ENCODE measurements at places on chromosomes 3 and 15.

GRCh38 chr3:73504239-73504638 is 120.5 kb downstream of the PDZRN3 start:
- no peak for DNase-seq

GRCh38 chr3:131047582-131047981 is 20.9 kb downstream of the NEK11 start:
- DNase-seq = no peak

GRCh38 chr15:89140595-89140994 is 52.3 kb downstream of the ABHD2 start:
- DNase-seq = no peak

- no peak for DNase-seq
Observed at GRCh38 chr3:47663630-47664240, 85.1 kb upstream of the CSPG5 start.

DNA sequence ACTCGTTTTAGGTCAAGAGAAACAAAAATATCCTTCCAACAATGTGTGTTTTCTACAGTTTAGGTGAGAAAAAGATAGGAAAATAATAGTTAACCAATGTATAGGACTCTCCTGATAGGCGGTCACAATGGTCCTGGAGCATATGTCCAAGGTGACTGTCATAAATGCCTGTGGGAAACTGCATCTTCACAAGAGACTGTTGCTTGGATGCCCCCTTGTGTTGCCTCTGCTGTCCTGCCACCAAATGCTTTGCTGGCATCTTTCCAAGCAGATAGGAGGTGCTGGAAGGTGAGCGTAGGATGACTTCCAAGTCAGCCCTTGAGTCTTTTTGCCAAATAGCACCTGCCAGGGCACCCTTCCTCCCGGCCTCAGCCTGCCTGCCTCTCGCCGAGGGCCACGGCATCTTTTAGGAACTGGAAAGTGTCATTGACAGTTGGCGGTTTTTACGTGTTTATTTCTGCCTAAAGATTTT is 24.1 kb upstream of the SACM1L start:
- peak; percentile 70 for DNase-seq

GRCh38 chr3:12062605-12063004 is 58.4 kb downstream of the SYN2 start:
- DNase-seq = no peak

- DNase-seq = no peak
Observed at GRCh38 chr15:81945014-81945615, 100.7 kb downstream of the MEX3B start.

DNA sequence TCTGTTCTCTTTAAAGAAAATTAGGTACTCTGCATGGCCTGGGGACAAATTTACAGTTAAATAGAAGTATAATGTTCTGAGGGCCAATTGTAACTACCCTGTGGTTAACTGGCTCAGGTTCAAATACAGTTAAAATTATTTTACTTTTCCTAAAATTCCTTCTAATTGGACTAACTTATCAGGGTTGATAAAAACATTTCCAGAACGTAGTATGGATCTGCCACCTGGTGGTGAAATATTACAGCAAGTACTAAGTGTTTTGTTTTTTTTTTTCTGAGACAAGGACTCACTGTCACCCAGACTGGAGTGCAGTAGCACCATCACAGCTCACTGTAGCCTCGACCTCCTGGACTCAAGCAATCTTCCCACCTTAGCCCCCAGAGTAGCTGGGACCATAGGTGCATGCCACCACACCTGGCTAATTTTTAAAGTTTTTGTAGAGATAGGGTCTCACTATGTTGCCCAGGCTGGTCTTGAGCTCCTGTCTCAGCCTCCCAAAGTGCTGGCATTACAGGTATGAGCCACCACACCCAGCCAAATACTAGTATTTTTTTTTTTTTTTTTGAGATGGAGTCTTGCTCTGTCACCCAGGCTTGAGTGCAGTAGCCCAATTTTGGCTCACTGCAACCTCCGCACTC is 29.2 kb downstream of the NEO1 start:
- DNase-seq = peak; percentile 72

DNA sequence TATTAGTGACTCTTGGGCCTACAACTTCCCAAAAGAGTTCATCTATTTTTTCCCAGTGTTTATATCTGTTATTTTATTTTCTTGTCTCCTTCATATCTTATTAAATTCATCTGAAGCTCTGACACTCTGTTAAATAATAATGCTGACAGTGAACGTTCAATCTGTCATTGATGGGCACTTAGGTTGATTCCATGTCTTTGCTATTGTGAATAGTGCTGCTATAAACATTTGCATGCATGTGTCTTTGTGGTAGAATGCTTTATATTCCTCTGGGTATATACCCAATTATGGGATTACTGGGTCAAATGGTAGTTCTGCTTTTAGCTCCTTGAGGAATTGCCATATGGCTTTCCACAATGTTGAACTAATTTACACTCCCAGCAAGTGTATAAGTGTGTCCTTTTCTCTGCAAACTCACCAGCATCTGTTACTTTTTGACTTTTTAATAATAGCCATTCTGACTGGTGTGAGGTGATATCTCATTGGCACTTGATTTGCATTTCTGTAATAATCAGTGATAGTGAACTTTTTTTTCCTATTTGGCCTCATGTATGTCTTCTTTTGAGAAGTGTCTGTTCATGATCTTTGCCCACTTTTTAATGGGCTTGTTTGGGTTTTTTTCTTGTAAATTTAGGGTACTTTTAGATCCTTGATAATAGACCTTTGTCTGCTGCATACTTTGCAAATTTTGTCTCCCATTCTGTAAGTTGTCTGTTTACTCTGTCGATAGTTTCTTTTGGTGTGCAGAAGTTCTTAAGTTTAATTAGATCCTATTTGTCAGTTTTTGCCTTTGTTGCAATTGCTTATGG is 122.5 kb downstream of the LEKR1 start:
- no peak for DNase-seq

- no peak for DNase-seq
Observed at GRCh38 chr3:185175370-185175987, 22.6 kb upstream of the C3orf70 start.
